ENCODE measurements at places on chromosomes 3 and 15.
A peak's percentile ranks its signal among the peaks of the same experiment; 100 is the strongest.

- DNase-seq, result no peak
Measured at GRCh38 chr3:53843195-53844177, 2.7 kb downstream of the CHDH start.

- DNase-seq, result no peak
Measured at GRCh38 chr3:114380233-114380651, 86.4 kb downstream of the TIGIT start.

GRCh38 chr15:59251001-59251845, 44.6 kb downstream of the LDHAL6B start:
- no peak for DNase-seq

DNA sequence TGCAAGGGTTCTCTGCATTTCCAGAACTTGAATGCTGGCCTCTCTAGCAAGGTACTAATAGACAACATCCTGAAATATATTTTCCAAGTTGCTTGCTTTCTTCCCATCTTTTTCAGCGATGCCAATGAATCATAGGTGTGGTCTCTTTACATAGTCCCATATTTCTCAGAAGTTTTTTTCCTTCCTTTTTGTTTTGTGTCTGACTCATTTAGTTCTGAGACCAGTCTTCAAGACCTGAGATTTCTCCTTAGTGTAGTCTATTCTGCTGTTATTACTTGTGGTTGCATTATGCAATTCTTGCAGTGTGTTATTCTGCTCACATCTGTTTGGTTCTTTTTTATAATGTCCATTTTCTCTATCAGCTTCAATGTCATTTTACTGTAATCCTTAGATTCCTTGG, 1265.0 kb upstream of the ALCAM start:
- no peak for DNase-seq

DNA sequence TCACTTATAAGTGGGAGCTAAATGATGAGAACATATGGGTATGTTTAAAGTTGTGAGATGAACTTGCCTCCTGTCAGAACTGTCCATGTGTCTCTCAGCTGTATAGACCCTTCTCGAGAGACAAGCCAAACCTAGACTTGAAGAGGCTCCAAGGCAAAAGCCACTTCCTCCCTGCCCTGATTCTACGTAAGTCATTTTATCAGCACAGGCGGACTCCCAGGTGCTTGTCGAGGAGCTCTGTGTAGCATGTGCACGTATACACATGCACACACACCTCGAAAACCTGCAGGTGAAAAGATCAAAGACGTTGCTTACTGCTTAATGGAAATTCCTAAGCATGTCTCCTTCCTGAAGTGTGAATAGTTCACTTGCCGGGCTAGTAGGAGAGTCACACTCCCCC, 5.6 kb upstream of the CLEC3B start:
- DNase-seq, result no peak

DNA sequence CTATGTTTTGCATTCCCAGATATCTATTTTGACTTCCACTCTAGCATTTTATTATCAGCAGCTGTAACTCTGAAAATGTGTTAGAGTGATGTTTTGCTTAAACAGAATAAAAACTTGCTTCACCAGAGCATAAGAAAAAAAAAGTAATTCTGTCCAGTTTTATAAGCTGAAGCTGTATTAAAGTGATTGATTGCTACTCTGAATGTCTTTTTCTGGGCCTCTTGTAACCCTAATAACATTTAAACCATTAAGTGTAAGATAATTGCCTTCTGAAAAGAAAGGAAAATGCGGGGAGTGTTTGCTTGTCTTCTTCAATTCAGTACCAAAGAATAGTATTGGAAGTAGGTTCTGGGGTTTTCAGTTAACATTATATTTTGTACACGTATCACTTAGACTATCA, 57.9 kb upstream of the UBE2E1 start:
- DNase-seq, result no peak

- no peak for DNase-seq
Measured at GRCh38 chr15:61169904-61170695, 59.0 kb downstream of the RORA start.

GRCh38 chr3:167162083-167162482, 218.0 kb downstream of the ZBBX start:
- peak; percentile 70 for DNase-seq

DNA sequence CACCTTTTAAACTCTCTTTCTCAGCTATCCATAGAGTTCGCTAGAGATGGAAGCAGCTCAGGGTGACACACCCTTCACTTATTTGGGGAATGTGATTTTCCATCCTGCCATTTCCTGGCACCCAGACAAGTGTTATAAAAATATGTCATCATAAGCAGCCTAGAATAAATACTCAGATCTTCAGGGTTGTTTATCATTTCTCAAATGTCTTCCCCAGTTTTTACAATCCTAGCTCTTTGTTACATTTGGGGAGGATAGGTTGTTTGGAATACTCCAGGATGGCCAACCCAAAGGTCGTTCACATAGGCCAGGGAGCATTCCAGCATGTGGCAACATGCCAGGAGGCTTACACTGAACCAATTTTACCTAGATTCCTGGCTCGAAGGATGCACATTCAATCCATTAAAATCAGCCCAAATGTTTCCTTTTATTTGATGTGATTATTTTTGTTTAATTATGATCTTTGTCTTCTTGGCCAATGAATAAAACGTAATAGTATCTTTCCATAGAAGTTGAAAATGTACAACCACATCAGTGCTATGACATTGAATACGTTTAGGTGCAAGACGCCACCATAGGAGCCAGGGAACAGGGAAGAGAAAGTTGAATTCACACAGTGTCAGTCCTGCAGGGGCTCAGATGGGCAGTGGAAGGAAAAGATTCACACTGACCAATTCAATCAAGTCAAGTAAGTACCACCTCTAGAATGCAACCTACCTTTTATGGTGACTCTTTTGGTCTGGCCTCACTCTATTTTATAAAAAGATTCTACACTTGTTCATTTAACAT, 537.7 kb upstream of the MDFIC2 start:
- no peak for DNase-seq

DNA sequence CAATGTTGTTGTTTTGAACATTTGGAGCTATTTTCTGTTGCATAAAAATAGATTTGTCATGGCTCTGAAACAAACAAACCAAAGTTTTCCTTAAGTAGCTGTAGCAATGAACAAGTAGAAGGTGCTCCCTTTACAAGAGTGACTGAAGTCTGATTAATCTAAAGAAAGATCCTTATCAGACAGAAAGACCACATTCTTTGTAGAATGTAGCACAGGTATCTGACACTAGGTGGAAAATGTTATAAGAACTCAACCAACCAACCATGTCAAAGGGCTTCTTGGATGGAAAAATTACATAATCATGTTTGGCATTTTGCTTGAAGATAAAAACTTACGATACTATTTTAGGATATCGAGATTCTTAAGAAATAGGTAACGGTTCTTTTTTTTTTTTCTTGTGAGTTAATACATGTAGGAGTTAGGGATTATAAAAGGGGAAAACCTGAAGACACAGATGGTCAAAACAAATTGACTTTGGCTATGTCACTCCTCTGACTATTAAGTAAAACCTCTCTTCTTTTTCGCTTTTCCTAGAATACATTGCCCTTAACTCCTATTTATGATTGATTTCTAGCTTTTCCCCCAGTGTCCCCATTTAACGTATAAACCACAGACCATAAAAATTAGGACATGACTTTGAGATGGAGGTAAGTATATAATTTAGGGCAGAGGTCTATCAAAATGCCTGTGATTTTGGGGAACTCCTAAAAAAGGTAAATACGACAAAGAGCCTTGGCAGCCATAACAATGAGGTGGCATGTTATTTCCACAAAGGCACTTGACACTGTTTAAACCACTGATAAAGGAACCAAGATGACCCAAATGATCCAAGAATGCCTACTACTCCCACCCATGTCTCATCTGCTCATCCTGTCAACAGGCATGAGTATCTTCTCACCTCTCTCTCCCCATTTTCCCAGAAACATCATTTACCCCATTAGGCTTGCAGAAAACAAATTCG, 72.0 kb downstream of the CCR4 start:
- no peak for DNase-seq

DNA sequence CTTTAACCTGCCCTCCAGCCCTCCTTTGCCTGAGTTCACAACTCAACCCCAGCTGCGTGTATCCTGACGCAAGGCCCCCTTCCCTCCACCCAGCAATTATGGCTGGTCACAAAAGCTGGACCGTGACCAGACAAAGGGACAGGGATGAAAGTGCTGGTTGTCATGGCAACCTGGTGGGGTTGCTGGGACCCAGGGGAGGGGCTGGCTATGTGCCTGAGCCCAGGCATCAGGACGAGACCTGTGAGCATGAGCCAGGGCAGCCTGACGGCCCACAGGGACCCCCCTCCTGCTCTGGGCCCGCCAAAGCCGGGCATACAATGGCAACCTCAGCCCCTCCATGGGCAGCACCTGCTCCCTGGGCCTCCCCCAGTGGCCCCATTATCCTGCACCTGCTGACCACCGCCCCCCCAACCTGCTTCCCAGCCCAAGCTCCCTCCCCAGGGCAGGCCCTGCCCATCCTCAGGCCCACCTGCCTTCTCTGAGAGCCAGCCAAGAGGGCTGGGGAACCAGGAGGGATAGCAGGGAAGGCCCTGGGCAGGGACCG, 4.5 kb upstream of the DNAH1 start:
- DNase-seq, result no peak

GRCh38 chr15:45259796-45260195, 7.8 kb downstream of the SLC28A2 start:
- peak; percentile 55 for DNase-seq

DNA sequence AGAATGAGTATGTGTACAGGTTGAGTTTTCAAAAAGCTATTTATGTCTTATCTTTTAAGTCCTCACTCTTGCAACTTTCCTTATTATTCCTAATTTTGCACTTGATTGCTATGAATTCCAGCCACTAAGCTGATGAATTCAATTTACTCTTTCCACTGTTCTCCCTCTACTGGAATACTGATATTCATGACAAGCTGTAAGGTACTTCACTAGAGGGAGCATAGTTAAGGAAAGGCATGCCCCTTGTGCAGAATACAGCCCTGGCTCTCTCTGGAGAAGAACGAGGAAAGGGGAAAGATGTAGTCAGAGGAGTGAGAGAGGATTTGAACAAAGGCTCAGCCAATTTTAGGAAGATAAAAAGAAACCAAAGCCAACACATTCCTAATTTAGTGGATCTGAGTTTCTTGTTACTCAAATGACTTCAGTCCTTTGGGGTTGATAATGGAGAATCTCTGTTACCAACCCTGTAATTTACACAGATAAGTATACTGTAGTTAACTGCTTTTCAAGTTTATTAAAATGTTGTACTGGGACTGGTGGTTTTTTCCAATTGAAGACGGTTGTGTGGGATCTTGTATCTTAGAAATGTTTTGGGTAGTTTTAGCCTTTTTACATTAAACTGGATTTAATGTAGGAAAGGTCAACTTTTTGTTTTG, 4.0 kb downstream of the SCAANT1 start:
- DNase-seq, result no peak

- no peak for DNase-seq
Measured at GRCh38 chr15:95468820-95469219, 861.7 kb upstream of the NR2F2 start.

- DNase-seq, result no peak
Measured at GRCh38 chr3:141087778-141088130, 36.6 kb downstream of the SPSB4 start.

DNA sequence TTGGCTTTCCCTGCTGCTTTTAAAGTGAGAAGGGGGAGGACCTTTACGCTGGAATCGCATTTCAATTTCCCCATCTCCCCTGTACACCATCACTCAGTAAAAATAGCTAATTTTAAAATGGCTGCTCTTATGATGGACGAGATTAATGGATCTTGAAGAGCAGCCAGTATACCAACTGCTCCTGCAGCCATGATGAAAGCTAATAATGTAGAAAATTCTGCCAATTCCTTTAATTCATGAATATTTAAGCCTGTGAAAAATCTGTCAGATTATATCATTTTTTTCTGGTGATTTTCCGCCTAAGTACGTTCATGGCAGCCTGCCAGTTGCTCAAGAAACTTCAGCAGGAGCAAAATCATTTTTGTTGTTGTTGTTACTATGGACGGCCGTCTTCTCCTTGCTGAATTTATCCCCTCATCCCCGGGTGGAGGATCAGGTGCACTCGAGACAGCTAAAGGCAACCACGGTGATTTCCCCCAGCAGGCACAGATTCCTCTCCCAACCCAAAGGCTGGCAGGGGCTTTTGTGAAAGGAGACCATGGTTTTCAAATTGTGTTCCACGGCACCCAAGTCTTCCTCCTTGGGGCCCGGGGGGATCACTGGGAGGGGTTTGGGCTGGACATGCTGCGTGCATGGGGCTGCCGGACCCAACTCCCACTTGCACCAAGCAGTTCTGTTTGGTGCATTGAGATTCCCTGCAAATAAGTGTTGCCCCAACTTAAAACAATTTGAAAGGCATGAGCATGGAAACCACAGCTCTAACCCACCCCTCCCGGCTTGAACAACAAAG, 289.6 kb downstream of the UACA start:
- DNase-seq, result no peak

GRCh38 chr3:129000742-129001100, 383 bp upstream of the EFCC1 start:
- no peak for DNase-seq

DNA sequence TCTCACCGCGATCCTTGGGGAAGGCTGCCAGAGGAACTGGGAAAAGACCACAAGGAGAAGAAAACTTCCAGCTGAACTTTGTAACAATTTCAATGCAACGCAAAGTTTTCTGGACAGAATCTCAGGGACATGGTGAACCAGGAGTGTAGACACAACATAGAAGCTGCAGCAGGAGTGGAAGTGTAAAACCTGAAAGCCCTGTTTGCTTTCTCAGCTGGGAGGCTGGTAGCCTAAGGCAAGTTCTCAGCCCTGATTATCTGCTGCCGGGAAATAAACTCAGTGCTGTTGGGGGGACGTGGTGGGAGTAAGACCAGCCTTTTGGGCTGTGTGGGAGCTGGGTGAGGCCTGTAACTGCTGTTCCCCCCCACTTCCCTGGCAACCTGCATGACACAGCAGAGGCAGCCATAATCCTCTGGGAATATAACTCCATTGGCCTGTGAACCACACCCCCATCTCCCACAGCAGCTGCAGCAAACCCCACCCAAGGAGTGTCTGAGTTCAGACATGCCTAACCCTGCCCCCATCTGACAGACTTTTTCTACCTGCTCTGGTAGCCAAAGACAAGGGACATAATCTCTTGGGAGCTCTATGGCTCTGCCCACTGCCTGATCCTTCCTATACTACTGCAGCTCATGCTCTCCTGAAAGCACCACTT, 106.7 kb downstream of the ZNF621 start:
- DNase-seq, result no peak

GRCh38 chr3:124788254-124788745, 58.0 kb downstream of the UMPS start:
- DNase-seq, result no peak

DNA sequence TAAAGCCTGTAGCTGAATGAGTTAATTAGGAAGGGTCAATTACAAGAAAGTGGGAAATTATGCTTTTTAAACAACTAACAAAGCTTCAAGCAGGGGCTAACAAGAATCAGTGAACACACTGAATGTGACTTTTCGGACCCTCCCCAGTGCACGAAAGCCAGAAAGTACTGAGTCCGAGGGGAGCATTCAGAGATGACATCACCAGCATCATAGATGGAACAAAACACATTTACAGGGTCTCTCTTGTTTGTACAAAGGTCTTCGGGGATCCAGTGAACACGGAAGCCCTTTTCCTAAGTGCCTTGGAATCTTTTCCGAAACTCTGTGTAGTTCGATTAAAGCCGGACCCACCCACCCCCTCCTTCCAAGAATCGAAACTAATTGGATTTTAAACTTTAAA, 829 bp downstream of the DCP1A start:
- DNase-seq, result peak; percentile 23
